SHP77 (cell line): ENCODE measurements at places on chromosomes 1 and 21.

- DNase-seq: no peak
Observed at GRCh38 chr21:33443194-33443593, 36.6 kb downstream of the TMEM50B start.

DNA sequence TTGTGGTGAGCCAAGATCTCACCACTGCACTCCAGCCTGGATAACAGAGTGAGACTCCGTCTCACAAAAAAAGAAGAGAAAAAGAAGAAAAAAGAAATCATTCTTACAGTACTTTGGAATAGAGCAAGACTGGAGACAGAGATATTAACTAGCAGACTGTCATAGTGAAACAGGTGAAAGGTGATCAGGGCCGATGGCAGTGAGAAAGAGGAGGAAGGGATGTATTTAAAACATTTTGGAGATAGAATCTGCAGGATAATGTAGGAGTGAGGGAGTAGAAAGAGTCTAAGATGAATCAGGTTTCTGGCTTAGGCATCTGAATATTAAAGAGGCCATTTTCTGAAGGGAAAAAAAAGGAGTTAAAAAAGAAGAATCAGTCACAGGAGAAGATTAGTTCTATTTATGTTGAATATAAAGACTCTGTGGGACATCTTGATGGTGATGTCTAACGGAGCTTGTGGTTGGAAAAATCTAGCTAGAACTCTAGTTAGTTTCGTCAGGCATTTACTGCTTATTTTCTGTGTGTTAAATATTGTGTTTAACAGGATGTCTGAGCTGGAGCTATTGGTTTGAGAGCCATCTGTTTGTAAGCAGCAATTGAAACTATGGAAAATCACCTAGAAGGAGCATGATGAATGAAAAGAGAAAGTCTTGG is 28.4 kb downstream of the BCL9 start:
- DNase-seq: no peak

- DNase-seq: no peak
Observed at GRCh38 chr1:24536391-24536840, 19.5 kb upstream of the NCMAP start.

DNA sequence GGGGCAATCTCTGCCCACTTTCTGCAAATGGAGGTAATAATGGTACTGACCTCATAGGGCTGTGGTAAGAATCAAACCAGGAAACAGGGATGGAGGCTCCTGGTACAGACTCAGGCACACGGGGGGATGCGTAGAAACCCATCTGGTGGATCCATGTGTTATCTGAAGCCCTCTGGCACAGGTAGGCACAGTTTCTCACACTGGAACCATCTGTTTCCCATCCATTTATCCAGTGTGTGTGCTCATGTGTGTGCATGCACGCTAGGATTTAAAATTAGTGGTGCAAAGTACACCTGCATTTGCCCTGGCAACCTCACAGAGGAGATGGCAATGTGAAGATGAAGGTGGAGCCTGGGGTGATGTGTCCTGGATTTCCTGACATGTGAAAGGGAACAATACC is 103.3 kb downstream of the RAVER2 start:
- DNase-seq: no peak

- DNase-seq: no peak
Observed at GRCh38 chr1:234683127-234683860, 73.3 kb upstream of the IRF2BP2 start.
